ENCODE measurements at places on chromosomes 2 and 18.

- DNase-seq, result no peak
These were observed 60.4 kb downstream of the SNTG2 start for GRCh38 chr2:1011006-1011405.

DNA sequence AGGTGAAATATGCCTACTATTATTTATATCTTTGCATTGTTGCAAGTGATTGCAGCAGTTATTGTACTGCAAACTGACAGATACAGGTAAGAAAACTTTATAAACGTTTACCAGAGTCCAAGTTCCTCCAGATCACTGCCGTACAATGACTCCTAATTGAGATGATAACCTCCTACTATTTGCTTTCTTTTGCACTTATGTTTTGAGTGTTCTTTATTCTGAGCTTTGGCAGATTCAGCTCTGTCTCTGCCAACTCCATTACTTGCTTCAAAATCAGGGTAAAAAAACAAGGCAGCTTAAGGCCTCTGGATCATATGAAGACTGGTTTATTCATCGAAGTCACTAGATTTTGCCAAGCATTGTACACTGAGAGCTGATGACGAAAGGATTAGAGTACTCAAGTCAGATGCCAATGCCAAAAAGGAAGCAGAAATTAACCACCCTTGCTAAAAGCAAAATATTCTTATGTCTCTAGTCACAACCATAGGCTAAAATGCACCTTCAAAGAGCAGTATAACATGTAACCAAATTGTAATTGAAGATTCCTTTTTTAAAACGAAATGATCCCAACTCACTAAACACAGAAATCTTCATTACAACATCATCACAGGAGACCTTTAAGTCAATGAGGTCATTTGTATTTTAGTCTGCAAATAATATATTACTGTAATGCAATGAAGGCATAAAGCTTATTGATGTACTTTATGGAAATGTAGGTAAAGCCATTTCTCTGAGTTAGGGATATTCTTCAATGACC is 10.5 kb upstream of the IKZF2 start:
- no peak for DNase-seq

GRCh38 chr18:56579451-56579850 is 58.9 kb downstream of the TXNL1 start:
- no peak for DNase-seq

- no peak for DNase-seq
These were observed at the start of gene CPO for GRCh38 chr2:206939340-206939739. Gene CPO, plus strand, starts transcription at chr2:206939518. Its CDS starts 82 bp downstream, at chr2:206939600.

DNA sequence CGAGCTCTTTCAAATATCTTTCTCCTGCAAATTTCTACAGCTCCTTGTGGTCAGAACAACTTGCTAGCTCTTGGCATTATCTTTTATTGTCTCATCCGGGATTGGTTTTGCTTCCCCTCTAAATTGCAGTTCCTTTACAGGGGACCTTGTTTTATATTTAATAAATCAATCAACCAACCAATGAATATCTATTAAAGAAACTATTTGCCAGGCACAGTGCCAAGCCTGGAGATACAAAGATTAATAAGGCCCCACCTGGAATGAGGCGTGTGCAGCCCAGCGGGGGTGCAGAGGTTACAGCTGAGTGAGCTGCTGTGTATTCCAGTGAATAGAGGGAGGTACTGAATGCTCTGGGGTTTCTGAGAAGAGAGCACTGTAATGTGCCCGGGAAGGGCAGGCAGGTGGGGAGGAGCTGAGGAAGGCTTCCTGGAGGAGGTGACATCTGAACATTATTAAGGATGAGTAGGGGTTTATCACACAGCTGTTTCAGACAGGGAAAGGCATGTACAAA is 51.8 kb downstream of the LIPG start:
- peak; percentile 39 for DNase-seq

All from neural progenitor cell (in vitro differentiated cells).